Activated CD4-positive, CD25-positive, alpha-beta regulatory T cell (primary cell): ENCODE measurements at places on chromosomes 13 and 19.
A peak's percentile ranks its signal among the peaks of the same experiment; 100 is the strongest.

DNA sequence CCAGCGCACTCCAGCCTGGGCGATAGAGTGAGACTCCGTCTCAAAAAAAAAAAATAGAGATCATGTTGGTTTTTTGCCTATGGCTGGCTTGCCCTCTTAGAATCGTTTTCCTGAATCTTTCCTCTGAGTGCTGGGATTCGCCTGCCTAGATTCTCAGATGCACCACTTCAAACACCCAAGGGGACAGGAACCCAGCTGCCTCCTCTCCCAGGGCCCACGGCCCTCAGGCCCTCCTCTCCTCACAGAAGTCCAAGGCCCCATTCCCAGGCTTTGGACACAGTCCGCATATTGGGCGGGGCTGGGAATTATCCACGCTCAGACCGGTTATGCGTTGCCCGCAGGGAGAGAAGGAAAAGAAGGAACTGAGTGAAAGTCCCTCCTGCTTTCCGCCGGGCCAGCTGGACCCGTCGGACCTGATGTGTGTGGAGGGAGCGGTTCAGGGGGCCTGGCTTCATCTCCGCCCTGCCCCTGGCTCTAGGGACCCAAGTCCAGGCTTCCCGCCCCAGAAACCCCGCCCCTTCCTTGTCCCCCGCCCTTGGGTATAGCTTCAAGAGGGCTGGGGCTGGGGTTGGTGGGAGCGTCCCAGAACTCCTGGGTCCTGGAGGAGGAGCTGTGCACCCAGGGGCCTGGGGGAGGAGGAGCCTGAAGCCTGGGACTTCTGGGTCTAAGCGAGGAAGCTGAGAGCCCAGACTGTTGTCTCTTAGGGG lies 5.8 kb downstream of the PPFIA3 start:
- no peak for DNase-seq

GRCh38 chr13:109436841-109437240 lies 349.5 kb downstream of the IRS2 start:
- no peak for DNase-seq

- DNase-seq = no peak
Measured at GRCh38 chr19:6856749-6857372, 30.5 kb upstream of the ADGRE1 start.

DNA sequence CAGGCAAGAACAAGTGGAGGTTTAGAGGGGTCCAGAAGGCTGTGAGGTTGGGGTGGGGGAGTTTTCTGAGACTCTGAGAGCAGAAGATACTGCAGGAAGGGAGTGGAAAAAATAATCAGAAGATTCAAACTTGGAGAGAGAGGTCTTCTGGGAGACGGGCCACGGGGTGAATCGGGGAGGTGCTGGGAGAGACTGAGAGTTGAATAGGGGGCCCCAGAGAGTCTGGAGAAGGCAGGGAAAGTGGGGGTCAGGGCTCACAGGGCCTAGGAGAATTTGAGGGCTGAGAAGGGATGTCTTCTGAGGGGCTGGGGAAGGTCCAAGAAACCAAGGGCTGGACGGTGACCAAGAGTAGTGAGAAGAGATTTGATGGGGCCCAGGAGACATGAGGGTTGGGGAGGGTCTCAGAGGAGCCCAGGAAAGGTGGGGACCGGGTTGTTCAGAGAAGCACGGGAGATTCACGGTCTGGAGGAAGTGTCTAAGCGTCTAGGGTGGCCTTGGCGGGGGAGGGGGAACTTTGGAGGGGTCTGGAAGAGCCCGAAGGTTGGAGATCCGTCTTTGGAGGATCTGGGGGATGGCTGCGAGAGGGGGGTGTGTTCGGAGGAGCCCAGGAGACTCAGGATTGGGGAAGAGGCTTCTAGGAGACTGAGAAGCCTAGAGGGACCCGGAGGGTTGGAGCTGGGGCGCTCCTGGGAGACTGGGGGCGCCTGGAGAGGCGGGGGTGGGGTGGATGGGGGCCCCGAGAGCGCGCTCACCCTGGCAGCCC lies 1.5 kb downstream of the KCNC3 start:
- DNase-seq = no peak

DNA sequence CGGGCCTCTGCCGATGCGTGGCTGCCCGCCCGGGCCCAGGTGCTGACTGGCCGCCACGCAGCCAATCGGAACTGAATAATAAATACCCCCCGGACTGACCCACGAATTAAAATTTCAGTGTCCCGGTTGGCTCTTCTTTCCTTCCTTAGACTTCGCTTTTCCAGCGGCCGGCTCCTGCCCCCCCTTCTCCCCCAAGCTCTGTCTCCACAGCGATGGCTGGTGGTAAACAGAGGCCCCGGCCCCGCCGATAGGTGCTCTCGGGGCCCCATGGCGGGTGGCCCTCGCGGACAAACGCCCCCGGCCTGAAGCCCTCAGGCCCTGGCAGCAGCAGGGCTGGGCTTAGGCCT lies 2.6 kb downstream of the ZBTB7A start:
- DNase-seq = no peak

- DNase-seq = no peak
Measured at GRCh38 chr13:83340170-83340569, 542.1 kb downstream of the SLITRK1 start.

DNA sequence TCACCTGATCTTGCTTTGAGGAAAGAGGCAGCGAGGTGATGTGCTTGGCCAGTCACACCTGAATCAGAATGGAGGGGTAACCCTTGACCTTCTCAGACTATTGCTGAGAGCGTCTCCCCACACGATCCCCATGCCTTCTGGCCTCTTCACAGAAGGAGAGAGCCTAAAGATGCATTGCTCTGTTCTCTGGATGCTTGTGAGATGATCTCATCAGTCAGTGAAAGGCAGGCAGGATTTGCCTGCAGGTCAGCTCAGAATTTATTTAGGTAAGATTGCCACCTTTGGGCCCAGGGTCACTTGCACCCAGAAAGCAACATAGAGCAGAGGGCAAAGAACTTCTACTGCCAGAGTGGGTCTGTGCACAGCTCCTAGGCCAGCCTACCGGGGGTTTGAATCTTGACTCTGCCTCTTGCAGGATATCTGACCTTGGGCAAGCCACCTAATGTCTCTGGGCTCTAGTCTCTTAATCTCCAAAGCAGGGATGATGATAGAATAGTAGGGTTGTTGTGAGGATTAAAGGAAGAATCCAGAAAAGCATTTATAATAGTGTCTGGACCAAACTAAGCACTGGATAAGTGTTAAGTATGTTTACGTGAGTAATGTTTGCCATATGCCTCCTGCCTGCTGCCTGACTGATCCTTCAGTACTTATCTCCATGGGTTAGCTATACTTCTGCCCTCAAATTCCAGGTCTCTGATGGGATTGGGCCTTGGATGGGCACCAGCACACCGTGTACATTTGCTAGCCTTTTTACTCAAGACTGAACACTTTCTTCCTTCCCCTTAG lies 8.4 kb upstream of the FLT1 start:
- no peak for DNase-seq

- DNase-seq = no peak
Measured at GRCh38 chr19:29488316-29488715, 37.5 kb upstream of the VSTM2B start.

GRCh38 chr13:51502153-51502651 lies 49.4 kb upstream of the INTS6 start:
- DNase-seq = no peak

DNA sequence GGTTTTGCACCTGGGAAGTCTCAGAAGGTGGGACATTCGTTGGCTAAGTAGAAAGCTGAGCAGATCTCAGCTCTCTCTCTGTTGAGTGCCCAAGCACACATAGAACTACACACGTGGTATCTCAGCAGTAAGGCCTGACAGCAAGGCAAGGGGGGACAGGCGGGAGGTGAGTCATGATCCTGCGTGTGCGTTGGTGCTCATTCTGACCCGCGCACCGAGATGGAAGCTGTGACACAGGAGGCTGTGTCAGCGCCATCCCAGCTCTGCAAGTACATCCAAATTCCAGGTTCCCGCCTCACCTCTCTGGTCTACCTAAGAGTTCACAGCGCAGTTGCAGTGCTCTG lies 135.7 kb downstream of the USP12 start:
- no peak for DNase-seq

- no peak for DNase-seq
Measured at GRCh38 chr13:31267126-31267784, 67.5 kb downstream of the B3GLCT start.

GRCh38 chr13:51231456-51231855 lies 9.3 kb downstream of the FAM124A start:
- no peak for DNase-seq

DNA sequence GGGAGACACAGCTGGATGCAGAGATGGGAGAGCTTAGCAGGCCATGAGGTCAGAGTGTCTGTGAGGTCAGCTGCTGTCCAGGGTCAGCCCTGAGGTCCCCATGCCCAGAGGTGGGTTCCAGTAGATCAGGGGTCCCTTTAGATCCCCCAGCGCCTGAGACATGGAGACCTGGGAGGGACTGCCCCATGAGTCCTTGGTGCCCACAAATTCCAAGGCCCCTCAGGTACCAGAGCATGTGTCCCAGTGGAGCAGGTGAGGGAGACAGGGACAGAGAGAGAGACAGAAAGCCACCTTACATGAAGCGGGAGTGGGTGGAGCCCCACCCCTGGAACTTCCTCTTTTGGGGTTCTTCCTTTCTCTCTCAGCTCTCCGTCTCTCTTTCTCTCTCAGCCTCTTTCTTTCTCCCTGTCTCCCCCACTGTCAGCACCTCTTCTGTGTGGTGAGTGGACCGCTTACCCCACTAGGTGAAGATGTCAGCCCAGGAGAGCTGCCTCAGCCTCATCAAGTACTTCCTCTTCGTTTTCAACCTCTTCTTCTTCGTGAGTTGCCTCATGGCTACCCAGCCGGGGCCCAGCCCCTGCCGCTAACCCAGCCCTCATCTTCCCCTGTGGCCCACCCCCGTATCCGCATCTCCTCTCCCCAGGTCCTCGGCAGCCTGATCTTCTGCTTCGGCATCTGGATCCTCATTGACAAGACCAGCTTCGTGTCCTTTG lies at the start of gene CD37:
Gene CD37, plus strand, starts transcription at position 336 of the 713 bp plus-strand sequence. Its CDS starts 135 bp downstream, at position 471.
- peak; percentile 26 for DNase-seq

GRCh38 chr13:27359199-27359821 lies 65.1 kb upstream of the GTF3A start:
- peak; percentile 30 for DNase-seq

GRCh38 chr19:39481229-39481545 lies 549 bp downstream of the TIMM50 start:
- DNase-seq = no peak

- no peak for DNase-seq
Measured at GRCh38 chr13:99464441-99464949, 36.8 kb upstream of the TM9SF2 start.

GRCh38 chr13:48194379-48194754 lies 38.6 kb upstream of the ITM2B start:
- no peak for DNase-seq

GRCh38 chr19:54462655-54463530 lies 685 bp downstream of the LENG9 start:
- DNase-seq = peak; percentile 52

DNA sequence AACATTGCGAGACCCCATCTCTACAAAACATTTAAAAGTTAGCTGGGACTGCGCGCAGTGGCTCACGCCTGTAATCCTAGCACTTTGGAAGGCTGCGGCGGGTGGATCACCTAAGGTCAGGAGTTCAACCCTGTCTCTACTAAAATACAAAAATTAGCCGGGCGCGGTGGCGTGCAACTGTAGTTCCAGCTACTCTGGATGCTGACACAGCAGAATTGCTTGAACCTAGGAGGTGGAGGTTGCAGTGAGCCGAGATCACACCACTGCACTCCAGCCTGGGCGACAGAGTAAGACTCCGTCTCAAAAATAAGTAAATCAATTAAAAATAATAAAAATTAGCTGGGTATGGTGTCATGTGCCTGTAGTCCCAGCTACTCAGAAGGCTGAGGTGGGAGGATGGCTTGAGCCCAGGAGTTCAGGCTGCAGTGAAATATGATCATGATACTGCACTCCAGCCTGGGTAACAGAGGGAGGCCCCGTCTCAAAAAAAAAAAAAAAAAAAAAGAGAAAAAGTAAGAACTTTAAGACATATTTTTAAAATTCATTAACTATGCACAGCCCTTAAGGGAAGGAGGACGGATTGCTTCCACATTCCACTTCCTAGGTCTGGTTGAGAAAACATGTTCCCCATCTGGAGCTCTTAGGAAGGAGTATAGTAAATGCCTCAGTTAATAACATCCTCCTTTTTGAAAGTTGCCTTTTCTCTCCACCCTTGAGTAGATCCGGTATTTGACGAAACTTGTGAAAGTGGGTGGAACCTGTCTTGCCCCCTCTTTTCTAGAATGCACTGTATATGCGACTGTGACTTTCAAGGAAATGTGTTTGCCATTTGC lies 26.1 kb downstream of the EXOC3L2 start:
- no peak for DNase-seq

DNA sequence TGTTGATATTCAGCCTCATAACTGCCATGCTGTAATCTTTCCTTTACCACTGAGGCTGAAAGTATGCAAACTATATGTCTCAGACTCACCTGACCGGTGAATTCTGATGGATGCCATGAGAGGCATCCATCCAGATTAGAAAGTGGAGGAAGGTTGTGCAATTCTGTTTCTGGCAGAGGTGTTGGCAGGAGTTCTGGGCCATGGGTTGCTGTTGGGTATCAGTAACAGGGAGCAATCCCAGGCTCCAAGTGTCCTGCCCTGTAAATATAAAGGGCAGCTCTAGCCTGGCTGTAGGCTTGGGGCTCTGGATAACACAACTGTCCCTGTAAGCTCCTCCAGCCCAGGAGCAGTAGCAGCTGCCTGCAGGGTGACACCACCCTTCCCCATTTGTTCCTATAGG lies 77.4 kb upstream of the ABCC4 start:
- no peak for DNase-seq

DNA sequence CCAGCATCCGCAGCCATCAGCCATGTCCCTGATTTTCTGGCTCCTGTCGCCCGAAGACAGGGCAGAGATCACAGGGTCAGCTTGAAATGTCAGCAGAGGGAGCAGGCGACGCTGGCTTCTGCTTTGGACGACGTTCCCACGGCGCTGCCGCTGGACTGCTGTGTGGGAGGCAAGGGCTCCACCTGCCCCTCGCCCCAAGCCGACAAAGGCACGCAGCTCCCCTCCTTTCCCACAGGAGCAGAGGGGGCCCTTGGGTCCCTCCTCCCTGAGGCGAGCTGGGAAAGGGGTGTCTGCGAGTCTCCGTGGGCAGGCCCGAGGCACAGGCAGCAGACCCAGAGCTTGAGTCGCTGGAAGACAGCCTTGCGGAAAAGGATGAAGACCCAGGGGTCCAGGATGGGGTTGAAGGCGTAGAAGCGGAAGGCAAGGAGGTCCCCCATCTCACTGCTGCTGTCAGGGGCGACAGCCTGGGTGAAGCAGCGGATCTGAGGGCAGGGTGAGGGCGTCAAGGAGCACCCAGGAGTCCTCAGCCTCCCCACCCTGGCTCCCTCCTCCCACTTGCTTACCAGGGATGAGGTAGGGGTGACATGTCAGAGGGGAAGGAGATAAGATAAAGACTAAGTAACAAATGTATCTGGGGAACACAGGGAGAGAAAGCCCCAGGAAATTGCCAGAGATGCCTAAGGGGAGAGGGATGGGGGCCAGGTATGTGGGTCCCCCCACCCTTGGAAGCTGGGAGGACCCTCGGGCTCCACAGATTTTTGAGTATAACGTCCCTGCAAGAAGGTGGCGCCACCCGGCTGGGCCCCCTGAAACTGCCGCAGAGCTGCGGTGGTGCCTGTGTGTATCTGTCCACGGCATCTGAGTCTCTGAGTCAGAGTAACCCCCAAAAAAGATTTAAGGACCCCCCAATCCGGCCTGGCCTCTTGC lies 3.4 kb downstream of the PTGIR start:
- no peak for DNase-seq

GRCh38 chr13:31452525-31452924 lies 252.8 kb downstream of the B3GLCT start:
- no peak for DNase-seq
